ENCODE measurements at places on chromosomes 5 and 9.
A peak's percentile ranks its signal among the peaks of the same experiment; 100 is the strongest.

DNA sequence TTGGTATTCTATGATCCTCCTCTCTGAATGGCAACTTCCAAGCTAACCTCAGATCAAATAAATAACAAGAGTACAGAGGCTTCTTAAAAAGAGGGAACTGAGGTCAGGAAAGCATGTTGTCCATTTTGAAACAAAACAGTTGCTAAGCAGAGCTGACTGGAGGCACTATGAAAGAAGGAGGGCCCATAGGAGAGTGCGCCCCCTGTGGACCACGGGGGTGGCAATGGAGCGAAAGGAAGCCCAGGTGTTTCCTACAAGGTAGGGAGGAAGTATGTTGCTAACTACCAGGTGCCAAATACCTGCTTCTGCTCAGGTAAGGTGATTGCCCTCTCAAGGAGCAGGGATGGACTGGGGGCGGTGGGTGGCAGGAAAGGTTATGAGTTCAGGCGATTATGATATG lies 101.8 kb upstream of the MAST4 start:
- no peak for DNase-seq

GRCh38 chr5:178993955-178994579 lies 1.1 kb downstream of the GRM6 start:
- DNase-seq, result no peak

- DNase-seq, result no peak
These were observed 19.5 kb downstream of the IL9 start for GRCh38 chr5:135876146-135876545.

DNA sequence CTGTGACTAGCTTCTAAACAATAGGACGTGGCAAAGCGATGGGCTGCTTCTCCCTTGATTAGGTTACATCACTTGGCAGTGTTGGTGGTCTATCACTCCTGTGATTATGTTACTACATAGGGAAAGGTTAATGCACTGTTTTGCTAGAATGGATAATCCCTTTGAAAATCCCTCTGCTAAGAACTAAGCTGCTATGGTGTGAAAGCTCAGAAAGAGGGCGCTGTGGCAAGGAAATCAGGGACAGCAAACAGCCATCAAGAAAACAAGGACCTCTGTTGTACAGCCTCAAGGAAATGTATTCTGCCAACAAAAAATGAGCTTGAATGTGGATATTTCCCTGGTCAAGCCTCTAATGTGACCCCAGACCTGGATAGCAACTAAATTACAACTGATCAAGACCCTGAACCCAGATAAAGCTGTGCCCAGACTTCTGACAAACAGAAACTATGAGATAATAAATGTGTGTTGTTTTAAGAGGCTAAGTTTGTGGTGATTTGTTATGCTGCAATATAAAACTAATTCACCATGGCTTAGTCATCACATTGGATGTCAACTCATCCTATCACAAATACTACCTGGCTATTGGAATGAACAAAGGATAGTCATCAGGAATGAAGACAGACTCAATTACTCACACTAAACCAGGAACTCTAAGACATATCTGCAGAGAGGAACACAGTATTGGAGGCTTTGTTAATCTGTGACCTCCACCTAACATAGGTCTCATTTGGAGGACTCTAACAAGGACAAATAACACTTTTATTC lies 1215.9 kb downstream of the EFNA5 start:
- no peak for DNase-seq

- no peak for DNase-seq
These were observed 55.8 kb downstream of the NSG2 start for GRCh38 chr5:174101195-174101730.

DNA sequence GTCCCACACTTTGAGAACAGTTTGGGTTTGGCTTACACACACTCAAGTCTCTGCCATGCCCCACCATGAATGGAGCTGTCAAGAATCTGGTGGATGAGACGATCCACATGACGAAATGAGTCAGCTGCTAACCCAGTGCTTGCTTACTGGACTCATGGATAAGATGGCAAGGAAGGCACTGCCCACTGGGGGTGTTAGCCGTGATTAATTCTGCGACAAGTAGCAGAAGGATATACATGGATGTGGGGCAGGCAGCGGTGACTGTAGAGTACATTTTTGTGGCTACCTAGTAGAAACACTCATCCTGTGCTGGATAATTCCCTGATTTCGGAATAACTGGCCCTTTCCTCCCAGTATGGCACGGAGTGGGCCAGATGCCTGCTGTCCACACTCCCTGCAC lies 77.5 kb downstream of the SPATA31C2 start:
- DNase-seq, result no peak

- DNase-seq, result peak; percentile 97
These were observed 364.5 kb downstream of the MAN2A1 start for GRCh38 chr5:110054240-110054639.

GRCh38 chr9:118295413-118295812 lies 591.2 kb downstream of the TLR4 start:
- DNase-seq, result no peak

GRCh38 chr5:95669540-95669939 lies 13.3 kb downstream of the SPATA9 start:
- no peak for DNase-seq

DNA sequence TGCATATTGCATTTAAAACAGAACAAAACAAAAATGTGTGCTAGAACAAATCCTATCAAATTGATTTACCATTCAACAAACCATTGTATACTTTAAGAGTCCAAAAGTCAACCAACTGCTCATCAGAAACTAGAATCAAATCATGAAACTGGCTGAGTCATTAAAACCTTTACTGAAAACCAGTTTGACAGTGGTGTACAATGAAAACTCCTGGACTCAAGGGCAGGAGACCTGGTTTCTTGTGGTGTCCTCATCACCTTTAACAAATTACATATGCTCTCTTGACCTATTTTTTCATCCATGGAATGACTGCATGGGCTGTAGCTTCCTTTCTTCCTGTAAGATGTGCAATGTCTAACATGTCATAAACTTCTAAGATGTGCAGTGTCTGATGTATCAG lies 315.3 kb upstream of the SLC30A5 start:
- DNase-seq, result peak; percentile 44

DNA sequence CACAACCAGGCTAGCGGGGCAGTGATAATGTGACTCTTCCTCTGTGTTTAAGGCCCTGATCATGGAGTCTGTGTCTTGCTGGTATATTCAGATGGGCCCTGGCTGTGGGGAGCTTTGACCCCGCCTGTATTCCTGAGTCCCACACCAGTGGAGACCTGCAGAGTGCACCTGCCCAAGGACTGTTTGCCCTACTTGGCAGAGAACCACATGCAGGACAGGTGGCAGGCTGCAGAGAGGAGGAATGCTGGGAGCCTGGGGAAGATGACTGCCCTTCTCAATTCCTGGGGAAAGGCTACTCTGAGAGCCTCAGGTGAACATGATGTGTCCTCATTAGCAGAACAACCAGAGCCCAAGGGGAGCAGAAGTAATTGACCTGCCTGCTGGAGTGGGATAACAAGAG lies 36.2 kb downstream of the IARS1 start:
- DNase-seq, result no peak

DNA sequence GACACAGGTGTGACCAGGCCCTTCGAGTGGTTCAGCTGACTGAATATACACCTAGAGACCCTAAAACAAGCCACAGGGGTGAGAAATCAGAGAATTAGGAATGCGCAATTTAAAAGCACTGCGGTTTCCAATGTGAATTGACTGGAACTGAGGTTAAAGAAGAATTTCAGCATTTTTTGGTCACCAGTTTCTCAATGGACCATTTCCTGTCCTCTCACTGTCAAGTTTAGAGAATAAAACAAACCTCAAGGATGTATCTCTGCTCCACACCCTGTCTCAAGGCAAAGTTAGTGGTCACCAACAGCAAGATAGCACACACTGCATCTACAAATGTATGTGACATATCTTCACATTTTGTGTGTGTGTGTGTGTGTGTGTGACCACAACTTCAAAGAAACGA lies 143.8 kb upstream of the MAP3K1 start:
- DNase-seq, result no peak

DNA sequence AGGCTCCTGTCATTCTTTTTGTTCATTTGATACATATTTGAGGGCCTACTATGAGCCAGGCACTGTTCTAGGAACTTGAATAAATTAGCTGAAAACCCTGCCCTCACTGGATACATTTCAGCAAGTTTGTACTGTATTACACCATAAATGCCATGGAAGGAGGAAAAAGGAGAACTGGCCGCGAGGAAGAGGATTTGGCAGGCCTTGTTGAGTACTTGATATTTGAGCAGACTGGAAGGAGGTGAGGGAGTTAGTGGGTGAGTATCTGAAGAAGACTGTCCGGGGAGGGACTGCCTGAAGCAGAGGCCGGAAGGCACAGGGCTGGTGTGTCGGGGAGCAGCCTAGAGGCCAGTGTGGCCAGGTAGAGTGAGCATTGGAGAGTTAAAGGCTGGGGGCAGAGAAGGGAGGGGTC lies 4.5 kb downstream of the SNX30 start:
- no peak for DNase-seq

DNA sequence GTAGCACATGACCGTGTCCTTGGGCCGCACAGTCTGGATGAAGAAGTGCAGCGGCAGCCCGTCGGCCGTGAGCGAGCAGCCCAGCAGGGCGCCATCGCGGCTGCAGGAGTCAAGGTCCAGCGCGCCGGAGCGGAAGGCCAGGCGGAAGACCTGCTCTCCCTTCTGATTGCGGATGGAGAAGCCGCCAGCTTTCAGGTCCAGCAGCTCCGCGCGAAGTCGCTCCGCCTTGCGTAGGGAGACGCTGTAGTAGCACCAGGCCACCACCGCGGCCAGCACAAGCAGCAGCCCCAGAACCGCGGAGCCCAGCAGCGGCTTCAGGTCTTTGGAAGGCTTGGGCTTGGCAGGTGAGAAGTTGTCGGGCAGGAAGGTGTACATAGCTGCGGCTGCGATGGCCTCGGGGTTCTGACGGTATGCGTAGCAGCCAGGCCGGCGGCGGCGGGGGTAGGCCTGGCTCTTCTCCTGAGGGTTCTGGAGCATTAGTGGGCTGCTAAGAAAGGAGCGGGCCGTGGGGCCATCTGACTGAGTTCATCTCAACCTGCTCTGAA lies 4.2 kb downstream of the MYORG start:
- DNase-seq, result no peak

DNA sequence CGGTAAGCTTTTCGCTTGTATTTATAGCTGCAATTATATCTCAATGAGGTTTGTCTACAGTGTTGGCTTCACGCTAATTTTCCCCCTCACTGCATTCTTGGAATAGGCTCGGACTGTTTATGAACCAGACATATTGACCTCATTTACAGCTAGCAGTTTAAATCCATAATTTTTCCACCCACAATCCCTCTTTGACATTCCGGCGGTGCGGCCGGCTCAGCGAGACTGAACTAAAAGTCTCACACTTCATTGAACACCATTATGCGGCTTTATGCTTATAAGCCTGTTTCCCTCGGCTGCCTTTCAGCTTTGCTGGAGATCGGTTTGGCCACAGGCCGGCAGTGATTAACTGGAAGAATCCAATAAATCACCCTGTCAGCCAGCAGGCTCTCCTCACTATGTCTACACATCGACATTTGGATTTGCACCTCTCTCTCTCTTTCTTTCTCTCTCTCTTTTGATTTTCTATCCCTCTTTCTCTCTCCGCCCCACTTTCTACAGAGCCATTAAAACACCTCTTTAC lies 315.0 kb upstream of the TLE4 start:
- no peak for DNase-seq

DNA sequence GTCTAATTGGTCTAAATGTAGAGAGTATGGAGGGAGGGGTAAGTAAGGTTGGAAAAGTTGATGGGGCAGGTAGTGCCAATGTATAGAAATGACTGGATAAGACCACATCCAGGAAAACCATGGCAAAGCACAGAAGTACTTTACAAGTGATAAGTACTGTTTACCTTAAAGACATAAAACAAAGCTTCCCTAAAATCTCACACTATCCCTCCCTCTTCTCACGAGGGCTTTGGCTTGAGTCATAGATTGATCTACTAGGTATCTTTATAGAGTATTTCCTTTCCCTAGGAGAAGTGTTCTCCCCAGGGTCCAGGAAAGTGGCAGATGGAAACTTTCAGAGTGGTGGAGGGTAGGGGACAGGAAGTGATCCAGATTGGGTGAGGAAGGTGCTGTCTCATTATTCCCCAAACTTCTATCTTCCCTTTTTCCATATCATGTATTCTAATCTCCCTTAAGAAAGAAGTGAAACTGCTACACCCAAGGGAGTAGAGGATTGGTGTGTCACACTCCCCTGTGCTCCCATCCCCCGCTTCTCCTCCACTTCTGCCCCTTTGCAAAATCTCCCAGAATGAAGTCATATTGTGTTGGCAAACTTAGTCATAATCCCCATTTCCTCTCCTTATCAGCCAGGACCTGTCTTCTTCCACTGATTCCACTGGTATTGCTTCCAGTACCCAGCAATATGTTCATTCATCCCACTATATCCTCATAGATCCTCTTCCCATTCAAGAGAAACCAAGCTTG lies 14.6 kb downstream of the IL33 start:
- no peak for DNase-seq

DNA sequence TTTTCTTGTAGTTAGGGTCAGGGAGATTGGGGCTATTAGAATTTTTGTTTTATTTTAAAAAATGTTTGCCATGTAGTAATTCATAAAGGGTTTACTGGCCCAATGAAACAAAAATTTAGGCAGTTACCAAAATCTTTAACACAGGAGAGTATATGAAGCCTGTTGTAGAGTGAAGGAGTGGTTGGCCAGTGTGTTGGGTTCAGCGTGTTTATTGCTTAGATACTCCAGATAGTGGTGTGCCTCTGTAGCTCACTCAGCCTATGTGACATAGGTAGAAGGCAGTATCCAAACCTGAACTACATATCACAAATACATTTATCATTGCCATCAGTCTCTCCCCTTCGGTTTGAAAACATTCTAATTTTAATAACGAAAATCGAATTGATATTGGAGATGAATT lies 1.2 kb downstream of the TEK start:
- no peak for DNase-seq

DNA sequence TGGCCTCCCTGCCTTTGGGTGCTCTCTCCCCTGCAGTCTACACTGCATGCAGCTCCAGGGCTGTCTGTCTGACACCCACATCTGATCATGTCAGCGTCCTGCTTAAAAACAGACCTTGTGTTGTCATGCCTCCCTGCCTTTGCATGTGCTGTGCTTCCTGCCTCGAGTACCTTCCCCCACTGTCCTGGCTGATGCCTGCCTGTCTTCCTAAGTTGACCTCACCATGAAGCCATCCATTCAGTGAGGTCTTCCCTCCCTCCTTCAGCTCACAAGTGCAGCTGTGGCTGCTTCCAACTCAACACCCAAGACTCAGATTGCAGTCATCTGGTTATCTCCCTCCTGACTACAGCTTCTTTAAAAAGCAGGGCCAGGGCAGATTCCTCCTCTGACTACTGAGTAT lies 5.5 kb downstream of the ANGPTL2 start:
- no peak for DNase-seq

DNA sequence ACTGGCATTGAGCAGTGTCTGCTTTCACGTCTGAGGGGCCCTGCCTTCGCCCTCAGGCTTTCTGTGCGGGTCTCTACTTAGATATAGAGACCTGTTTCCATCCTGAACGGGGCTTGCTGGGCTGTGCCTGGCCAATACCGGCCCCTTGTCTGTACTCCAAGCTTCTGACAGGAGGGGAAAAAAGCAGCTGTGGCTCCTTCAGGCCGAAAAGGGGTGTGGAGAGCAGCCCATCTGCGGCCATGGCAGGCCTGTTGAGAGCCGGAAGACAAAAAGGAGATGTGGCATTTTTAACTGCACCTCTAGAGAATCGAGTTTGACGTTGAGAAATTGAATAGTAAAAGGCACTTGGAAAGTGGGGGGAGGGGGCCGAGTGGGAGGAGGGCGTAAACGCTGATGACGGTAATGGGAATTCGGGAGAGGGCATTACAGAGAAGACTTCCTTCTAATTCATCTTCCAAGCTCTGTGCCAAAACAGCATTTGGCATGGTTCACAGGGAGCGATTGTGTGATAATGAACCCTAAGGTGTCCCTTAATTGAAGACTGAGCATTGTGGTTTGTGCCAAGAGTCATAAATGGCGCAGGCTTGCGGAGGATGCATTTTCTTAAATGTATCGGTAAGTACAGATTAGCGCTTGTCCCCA lies 25.1 kb upstream of the PRDM12 start:
- DNase-seq, result no peak

All from MM.1S (cell line).